ENCODE measurements at places on chromosomes 2 and 18.

GRCh38 chr2:120654381-120655134, 81.1 kb upstream of the GLI2 start:
- no peak for DNase-seq

GRCh38 chr2:161975062-161975812, 98.8 kb downstream of the DPP4 start:
- no peak for DNase-seq

DNA sequence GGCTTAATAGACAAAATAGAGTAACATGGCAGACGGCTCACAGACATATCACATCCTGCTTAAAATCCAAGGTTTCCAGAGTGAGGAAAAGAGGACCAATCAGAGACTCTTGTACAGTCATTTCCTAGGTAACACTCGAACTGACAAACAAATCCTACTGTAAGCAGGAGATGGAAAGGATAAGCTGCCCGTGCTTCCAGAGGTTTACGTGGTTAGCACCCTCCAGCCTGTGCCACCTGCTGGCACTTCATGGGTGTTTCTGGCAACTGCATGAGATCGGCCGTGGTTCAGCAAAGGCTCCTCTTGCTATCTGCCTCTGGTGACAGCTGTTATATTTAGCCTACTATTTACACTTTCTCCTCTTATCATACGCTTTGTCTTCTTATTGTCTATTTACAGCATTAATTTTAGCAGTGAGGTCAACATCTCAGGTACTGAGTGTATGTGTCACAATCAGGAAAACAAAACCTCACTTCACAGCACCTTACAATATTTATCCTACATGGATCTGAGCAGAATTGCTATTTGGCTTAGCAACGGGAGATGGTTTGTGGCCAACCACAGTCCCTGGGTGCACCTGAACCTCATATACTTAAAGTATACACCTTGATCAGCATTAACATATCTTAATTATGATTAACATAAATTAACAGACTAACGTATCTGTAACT, 226.9 kb downstream of the TMEM163 start:
- peak; percentile 15 for DNase-seq

GRCh38 chr18:22604390-22604985, 186.8 kb upstream of the CTAGE1 start:
- DNase-seq: no peak

GRCh38 chr2:133171393-133172004, 396.8 kb downstream of the NCKAP5 start:
- peak; percentile 47 for DNase-seq

DNA sequence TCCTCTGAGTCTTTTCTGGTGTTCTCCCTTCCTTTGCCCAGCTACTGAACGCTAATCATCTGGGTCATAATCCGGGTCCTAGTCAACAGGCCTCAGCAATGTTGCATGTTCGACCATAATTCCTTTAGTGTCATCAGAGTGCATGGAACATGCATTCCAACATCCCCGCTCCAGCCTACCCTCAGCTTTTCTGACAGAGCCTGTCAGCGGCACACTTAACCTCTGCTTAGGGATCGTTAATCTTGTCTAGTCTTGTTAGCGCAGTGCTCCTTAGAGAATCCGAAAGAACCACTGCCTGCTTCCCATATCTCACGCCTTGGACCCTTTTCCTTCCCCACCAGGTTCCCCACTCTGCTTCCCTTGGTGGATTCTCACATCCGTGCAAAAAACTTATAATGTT, 767.9 kb upstream of the ID2 start:
- DNase-seq: no peak

- no peak for DNase-seq
These were observed 84.7 kb upstream of the CYRIA start for GRCh38 chr2:16750175-16750924.

- DNase-seq: peak; percentile 59
These were observed 23.5 kb upstream of the C18orf32 start for GRCh38 chr18:49510393-49511115.

DNA sequence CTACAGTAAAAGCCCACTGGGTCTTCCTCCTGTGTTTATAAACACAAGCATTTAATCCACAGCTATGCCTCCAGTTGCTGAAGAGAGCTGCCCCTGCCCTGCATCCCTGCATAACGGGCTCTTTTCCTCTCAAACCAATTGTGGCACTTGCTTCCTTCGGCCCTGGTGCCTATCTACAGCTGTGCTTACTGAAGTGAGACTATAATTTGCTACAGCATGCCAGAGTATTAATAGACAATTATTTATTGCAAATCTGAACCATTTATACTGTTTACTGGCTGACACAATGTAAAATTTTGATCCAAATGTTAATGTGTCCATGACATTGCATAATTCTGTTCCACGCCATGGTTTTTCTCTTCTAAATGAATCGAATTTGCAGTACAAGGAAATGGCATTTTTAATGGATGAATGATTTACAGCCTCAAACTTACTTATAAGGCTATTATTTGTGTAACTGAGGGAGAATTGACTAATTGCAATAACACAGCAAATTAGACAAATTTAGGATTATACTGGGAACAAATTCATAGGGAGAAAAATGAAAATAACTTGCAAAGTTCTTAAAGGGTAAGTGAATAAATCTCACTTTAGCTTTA, 457.0 kb upstream of the HNRNPA3 start:
- no peak for DNase-seq

GRCh38 chr2:62112179-62112578, 83.7 kb upstream of the B3GNT2 start:
- no peak for DNase-seq

- no peak for DNase-seq
These were observed 80.3 kb downstream of the SLC4A3 start for GRCh38 chr2:219707496-219708285.

DNA sequence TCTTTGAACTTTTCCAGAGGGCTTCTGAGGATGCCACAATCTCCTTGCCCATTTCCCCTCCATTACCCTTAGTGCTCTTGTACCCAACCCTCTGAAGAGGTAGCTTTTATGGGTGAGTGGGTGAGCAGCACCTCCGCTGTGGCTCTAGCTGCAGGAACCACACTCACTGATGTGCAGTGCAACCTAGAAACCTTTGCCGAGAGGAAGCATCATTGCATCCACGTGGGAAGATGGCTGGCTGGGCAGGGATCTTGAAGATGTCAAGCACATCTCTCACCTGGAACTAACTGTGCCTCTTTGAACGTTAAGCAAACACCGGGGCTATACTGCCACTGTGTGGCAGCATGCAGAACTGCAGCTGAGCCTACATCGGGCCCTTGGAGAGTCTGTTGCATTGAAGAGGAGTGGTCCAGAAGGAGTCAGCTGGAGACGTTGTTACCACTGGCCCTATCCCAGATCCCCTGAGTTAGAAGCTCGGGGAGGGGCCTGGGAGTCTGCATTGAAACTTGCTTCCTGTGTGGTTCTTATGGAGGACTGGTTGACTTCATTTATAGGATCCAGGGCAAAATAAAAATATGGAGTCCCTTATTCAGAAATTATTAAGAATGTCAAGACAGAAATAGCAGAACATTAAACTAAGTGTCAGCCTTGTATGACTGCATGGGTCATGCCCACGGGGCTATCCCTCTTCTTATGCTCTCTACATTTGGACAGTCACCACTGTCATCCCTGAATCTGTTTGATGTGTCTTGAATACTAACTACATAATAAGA, 28.7 kb downstream of the IGFBP5 start:
- DNase-seq: peak; percentile 47

DNA sequence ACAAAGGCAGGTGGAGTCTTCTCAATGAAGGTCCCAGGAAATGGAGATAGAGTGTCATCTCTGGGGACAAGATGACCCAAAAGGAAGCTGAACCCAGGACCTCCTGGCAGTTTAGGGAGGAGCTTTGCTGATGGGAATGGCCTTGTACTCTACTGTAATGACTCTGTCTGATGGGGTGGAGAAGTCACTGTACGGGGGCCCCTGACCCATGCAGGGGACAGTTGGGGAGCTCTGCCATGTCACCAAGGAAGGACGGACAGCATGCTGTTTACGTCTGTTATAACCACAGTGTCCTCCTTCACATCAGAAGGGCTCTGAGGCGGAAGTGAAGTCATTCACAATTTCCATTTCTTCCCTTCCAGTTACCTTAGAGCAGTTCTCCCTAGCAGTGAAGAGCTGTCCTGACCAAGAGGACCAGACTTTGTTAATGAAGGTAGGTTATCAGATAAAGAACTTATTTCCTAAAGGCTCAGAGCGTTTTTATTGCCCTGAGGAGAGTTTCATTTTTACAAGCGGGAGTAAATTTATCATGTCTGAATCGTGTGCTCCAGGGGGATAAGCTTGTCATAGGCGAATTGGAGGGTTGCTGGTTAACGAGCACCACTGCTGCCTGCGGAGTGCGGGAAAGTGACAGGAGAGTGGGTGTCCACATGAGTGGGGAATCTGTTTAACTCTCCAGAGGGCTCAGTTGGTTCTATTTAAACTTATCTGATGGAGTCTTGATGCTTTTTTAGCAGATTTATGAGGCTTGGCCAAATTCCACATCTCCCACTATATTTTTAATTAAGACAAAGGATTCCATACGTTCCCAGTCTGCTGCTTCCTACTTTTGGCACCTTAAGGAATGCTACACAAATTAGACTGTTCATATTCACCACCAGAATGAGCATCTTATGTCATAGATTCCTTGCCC, 71.6 kb upstream of the BCL2L11 start:
- DNase-seq: no peak

GRCh38 chr18:62186499-62186773, 420 bp downstream of the PIGN start:
- no peak for DNase-seq

DNA sequence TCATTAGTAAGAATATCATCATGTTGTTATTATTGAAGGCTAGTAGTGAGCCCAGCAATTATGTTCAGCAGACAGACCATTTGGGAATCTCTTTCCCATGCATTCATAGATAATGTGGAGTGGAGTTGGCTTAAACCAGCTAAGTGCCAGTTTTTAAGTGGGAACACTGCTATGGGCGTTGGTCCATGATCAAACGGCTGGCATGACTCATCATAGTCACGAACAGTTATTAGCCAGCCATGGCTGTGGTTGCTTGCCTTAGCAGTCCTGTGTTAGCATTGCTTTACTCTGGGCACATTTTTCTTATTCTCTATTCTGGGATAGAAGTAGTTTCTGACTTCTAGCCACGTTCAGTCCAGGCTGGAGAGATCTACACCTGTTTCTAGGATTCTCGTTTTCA, 17.7 kb downstream of the EIF4E2 start:
- peak; percentile 19 for DNase-seq

DNA sequence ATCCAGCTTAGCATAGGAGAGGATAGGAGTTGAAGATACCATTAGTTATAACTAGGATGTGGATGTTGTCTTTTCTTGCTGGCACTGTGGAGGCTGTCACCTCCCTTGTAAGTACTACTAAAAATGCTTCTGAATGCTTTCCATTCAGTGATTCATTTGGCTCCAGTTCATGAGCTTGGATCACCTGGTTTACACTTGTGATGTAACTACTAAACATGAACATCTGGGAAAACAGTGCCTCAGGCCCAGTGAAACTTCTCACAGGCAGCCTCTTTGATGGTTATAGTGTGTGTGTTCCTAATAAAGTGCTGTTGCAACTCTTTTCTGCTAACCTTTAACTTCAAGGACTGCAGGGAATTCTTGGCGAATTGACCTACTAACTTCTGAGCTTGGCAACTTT, 13.0 kb upstream of the SLC9A2 start:
- DNase-seq: no peak

GRCh38 chr18:6315517-6316331, 99.0 kb downstream of the L3MBTL4 start:
- DNase-seq: peak; percentile 56

GRCh38 chr2:64525317-64525613, 1.1 kb downstream of the AFTPH start:
- DNase-seq: peak; percentile 80

GRCh38 chr2:85445316-85446295, 27.1 kb downstream of the SH2D6 start:
- no peak for DNase-seq

GRCh38 chr2:167943897-167944296, 303.5 kb downstream of the STK39 start:
- DNase-seq: no peak

- DNase-seq: no peak
These were observed 178.4 kb upstream of the EPAS1 start for GRCh38 chr2:46118656-46119371.

- no peak for DNase-seq
These were observed 72.5 kb downstream of the SCG2 start for GRCh38 chr2:223529696-223530095.

DNA sequence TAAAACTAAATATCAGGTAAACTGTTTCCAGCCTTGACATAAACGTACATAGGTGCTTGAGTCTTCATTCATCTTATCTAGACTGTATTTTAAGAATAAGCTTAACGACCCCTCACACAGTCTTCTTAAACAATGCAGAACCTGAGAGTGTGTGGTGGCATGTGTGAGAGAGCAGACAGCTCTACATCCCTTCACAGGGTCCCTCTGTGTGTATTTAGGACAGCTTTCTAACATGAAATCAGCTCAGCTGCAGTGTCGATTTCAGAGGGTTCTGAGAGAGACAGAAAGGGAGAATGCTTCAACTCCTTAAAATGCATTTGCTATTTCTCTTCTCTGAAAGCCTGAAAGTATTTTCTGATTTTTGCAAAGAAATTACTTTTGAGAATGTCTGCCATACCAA, 185.2 kb downstream of the GRB14 start:
- no peak for DNase-seq

- DNase-seq: no peak
These were observed 133.6 kb downstream of the BCL2 start for GRCh38 chr18:63185984-63186383.

GRCh38 chr18:76654577-76654976, 159.5 kb upstream of the ZNF516 start:
- DNase-seq: no peak

DNA sequence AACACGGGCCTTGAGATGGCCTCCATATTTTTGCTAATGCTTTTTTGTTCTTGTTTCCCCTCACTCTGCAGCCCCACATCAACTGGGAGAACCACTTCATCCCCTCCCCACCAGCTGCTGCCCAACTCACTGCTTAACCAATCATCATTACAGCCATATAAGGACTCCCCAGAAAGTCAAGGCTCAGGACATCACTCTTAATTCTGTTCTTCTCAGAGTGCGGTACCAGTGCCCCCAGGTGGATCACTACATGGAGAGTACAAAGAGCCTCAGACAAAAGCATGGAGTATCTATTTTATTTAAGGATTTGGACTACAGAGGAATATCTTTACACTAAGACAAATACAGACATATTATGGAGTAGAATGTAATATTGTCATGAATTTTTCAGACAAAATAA, 340.6 kb downstream of the PAX3 start:
- DNase-seq: no peak

- DNase-seq: no peak
These were observed 11.9 kb upstream of the PID1 start for GRCh38 chr2:229282758-229283546.

DNA sequence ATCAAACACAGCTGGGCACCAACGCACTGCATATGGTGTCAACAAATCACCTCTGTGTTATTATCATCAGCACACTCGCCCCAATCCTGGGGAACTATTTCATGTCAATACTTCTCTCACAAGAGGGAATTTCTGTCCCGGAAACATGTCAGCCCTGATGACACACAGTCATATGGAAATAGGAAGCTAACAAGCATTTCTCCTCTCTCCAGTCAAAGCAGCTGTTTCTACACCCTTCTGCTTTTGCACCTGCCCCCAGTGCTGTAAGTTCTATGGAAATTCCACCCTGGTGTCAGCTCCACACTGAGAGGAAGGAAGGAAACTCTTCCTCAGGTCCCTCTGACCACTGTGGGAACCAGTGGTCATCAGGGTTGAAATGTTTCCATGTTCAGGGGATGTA, 447.6 kb upstream of the ID2 start:
- DNase-seq: peak; percentile 63

- no peak for DNase-seq
These were observed 241.5 kb downstream of the PTGR3 start for GRCh38 chr18:74967438-74967837.
